Prostate gland (tissue), 2 donors: ENCODE measurements at places on chromosomes 16 and 17. TPM values are rescaled to one million over a fixed set of nuclear protein-coding genes. Genes with fewer than 3 reads are reported as not detected.

- DNase-seq, result peak; percentile 86
These were observed 17.2 kb downstream of the METRNL start for GRCh38 chr17:83096401-83097224.

GRCh38 chr16:1709356-1709755 is 3.4 kb downstream of the MAPK8IP3 start:
- no peak for DNase-seq

DNA sequence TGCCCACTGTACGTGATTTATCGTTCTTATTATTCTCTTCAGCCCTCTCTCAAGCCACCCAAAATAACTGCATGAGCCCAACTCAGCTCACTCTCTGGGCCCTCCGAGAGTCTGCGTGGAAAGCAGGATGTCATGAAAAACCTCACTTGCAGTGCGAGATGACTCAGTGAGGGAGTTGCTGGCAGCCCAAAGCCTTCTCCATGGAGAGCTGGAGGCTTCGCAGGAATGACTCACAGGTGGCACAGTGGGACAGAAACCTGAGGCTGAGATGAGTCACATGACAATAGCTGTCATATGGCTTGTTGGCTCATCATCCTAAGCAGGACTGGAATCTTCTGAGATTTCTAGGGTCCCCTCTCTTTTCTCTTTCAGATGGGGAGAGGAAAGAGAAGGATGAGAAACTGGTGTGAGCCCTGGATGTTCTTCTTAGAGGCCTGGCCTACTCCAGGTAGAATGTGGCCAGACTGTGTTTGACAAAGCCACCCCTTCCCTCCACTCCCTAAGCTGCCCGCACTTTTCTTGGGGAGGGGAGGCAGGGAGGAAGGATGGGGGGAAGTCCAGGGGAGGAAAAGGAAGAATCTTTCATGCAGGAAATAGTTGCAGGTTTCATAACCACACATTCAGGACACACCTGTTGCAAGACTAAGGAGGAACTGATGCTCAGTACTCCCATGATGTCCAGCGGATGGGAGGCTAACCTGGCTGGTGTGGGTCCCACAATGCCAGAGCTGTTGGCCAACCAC is 160.6 kb upstream of the RPL38 start:
- peak; percentile 49 for DNase-seq

DNA sequence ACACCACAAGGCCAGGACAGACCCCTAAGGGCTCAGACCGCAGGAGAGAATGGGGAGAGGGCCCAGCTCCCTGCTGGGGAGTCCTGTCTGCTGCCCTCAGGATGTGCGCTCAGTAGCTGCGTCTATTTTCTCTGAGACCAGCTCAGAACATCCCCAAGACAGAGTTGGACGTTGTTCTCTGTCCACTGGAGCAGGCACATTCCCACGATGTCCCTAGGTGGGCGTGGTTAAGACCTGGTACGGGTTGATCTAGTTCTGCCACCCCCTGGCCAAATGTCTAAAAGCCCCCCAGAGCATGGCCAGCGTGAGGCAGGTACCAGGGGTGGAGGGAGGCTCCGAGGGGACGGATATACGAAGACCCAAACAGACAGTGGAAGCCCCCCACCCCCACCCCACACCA is 842 bp upstream of the CALB2 start:
- no peak for DNase-seq

DNA sequence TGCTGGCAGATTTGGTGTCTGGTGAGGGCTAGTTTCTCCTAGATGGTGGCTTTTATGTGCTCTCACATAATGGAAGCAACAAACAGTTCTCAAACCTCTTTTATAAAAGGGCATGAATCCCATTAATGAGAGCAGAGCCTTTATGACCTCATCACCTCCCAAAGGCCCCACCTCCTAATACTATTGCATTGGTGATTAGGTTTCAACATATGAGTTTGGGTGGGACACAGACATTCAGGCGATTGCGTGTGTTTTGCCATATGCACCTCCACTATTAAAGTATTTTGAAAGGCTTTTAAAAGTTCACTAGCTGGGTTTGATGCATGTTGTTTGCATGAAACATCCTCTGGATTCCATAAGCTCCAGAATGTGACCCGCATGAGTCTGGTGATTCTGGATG is 24.4 kb upstream of the DNAJA2 start:
- no peak for DNase-seq

DNA sequence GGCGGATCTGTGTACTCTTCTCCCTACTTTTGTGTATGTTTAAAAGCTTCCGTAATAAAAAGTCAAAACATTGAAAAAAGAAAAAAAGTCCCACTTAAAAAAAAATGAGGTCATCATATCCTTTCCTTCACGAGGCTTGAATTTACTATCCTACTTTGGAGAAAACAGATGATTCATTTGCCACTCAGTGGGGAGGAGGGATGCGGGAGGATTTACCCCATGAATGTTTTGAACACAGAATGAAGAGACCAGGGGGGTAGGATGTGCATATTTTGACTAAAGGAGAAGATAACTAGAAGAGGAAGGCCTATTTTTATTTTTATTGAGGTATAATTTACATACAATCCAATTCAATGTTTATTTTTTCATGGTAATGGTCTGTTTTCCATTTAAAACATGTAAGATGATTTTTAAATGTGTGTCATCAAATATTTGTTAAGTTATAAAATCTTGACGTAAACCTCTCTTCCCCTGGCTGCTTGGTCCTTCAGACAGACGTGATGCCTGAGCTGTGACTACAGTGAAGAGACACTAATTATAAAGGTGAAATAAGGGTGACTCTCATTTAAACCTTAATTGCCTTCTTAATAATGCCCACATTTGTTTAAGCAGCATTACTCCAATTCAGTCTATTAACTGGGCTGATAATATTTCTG is 135.4 kb upstream of the AXIN2 start:
- DNase-seq, result no peak

- no peak for DNase-seq
These were observed 22.9 kb upstream of the RPL13 start for GRCh38 chr16:89537549-89537925.

DNA sequence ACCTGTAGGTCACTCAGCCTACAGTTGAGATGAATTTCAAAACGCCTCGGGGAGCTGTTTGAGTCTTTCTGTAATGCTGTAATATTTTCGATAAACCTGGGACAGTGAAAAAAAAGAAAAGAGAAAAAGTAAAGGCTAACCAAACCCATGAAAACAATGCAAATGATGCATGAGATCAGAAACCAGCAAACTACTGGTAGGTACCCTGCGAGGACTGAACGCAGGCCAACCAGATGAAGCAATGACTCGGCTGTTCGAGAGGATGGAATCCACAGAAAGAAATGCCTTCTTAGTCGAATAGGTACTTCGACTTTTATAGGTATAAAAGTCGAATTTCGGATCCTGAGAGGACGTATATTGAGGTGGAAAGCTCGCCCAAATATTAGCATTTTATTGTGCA is 509 bp upstream of the ATAD5 start:
- DNase-seq, result no peak

DNA sequence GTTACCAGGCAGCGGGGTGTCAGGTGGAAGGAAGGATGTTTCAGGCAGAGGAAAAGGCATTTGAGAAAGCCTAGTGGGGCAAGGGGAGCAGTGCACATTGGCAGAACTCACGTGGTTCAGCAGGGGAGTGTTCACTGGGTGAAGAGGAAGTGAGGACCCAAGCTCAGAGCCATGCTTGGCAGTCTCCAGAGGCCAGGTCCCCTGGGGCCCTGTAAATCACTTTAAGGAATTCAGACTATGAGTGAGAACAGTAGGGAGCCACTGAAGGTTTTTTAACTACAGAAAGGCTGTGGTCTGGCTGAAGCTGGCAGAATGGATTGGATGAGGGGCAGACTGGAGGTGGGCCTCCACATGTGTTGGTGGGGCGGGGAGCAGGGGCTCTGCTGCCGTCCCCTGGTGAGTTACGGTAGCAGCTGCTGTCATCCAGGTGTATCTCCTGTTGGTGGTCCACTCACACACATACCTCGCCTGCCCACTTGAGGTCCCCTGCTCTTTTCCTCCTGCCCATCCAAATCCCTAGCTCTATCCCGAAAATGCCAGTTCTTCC is 5.1 kb downstream of the CLEC16A start:
- DNase-seq, result no peak

GRCh38 chr16:23121024-23121423 is 28.2 kb downstream of the USP31 start:
- DNase-seq, result peak; percentile 40

- no peak for DNase-seq
These were observed 45.4 kb downstream of the SEC14L1 start for GRCh38 chr17:77186141-77186604.

DNA sequence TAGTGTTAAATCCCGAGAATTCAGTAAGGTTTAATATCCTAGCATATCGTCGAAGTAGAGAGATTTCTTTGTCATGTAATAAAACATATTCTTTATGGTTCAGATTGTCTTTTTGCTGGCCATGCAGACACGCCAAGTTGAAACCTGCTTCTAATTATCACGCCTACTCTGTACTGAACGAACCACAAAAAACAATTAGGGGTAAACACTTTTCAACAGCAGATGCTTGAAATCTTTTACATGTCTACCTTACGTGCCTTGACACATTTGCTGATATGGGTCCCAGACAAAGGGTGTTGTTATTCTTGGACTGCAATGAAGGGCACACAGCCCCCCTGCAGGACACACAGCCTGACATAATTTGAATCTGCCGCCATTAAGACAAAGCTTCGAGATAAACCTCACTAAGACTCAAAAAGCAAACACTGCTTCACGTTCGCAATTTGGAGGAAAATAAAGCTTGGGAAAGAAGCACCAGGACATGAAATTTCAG is 13.3 kb downstream of the WIPI1 start:
- no peak for DNase-seq

- no peak for DNase-seq
These were observed 97.8 kb downstream of the NXN start for GRCh38 chr17:881778-882177.

DNA sequence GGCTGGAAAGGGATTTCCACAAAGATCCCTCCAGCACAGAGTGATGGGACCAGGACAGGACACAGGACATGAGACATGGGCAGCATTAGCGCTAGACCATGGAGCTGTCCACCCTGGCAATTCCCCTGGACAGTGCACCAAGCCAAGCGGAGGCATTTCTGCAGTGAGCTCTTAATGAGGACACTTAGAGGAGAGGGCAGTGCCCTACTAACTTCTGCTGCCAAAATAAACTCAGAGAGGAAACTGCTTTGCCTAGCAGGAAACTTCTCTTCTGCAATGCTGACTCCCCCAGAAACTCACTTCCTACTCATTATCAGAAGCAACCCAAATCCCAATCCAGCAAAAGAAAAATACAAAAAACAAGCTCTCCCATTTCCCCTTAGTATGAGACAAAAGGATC is 119.2 kb downstream of the HS3ST2 start:
- DNase-seq, result no peak

DNA sequence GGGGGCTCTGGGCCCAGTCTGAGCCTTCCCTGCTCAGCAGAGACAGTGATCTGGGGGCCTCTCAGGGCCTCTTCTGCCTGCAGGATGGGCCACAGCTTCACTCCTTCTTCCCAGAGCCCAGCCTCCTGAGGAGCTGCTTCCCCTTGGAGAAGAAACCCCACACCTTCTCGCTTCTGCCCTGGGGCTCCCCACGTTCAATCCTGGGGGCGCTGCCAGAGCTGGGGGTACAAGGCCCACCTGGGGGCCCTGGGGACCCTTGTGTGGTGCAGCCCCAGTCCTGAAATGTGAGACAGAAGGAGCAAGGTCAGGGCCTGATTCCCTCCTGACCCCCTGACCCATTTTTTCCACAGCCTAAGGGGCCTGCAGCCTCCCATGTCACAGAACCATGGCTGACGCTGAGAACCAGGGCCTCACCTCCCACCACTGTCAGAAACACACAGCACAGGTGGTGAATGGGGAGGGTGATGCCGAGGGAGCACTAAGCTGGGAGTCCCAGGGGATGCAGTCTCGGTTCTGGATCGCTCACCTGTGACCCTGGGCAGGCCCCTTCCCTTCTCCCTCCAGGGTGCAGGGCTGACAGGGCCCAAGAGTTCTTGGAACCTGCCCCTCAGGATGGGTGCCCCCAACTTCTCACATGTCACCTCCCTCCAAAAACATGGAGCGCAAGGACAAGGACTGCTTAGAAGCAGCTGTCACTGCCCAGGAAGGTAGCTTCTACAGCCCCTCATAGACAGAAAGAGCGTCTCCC is 21.6 kb upstream of the MPO start:
- DNase-seq, result no peak

GRCh38 chr16:57530104-57530521 is 6.3 kb downstream of the CCDC102A start:
- no peak for DNase-seq

DNA sequence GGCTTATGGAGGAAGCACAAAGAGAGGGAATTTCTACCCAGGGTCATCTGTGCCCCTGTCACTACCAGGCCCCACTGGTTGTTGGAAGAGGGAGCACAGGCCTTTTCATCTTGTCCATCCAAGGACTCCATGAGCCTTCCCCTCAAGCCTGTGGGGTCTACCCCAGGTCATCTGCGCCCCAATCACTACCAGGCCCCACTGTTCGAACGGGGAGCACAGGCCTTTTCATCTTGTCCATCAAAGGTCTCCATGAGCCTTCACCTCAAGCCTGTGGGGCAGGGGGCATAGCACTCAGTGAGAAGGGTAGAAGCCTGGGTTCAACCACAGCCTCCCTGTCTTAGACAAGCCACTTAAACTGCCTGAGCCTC is 101.5 kb upstream of the CDH5 start:
- no peak for DNase-seq

- DNase-seq, result no peak
These were observed 16.8 kb upstream of the USP43 start for GRCh38 chr17:9628509-9628908.

DNA sequence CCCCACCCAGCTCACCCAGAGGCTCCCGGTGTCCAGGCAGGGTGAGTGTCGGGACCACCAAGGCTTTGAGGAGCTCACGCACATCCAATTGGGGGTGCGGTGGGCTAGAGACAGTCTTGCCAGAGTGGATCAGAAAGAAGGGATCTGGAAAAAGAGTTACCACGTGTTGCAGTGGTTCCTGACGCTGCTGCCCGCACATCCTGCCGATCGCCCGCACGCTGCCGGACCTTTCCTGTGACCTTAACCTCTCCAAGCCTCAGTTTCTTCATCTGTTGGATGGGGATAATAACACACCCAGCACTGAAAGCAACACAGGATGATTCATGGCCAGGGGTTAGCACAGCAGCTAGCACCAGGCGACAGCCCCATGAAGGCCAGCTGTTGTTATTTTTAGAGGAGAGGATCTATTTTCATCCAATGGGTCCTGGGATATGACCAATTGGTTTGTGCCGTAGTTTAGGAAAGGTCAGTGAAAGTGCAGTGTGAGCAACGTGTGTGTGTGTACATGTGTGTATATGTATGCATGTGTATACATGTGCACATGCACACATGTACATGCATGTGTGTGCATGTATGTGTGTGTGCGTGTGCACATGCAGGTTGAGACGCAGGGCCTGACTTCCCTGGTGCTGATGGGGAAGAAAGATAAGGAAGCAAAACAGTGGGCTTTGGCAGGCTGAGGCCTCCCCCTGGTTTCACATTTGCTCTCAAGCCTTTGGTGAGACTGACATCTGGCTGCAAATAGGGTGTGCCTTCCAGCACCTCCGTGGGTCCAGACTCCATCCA is 2.5 kb downstream of the ITGAX start:
- DNase-seq, result no peak

GRCh38 chr16:49599281-49599680 is 225.7 kb downstream of the C16orf78 start:
- no peak for DNase-seq

Gene TP53TG3
- total RNA-seq, result 4.7 TPM

Gene CLEC10A
- total RNA-seq, result 0.55 TPM

Gene RNF222
- total RNA-seq, result not detected

Gene TLCD2
- 2.3 TPM for total RNA-seq

Gene NPIPB6
- total RNA-seq, result 3.1 TPM

Gene DNAAF8
- total RNA-seq, result 7.1 TPM

Gene LRRC37B
- total RNA-seq, result 23.6 TPM

Gene KRT24
- total RNA-seq, result not detected

Gene PPY
- not detected for total RNA-seq

Gene GUCY2D
- total RNA-seq, result not detected

Gene ZACN
- total RNA-seq, result not detected
